ENCODE measurements at places on chromosomes 2 and 18.

DNA sequence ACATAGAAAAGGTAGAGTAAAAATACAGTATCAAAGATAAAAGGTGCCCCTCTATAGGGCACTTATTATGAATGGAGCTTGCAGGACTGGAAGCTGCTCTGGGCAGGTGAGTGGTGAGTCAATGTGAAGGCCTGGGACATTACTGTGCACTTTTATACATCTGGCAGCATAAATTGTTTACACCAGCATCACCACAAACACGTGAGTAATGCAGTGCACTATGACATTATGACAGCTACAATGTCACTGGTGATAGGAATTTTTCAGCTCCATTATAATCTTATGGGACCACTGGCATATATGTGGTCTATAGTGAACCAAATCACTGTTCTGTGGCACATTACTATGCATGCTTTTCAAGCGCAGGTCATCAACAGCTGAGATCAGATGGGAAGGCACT lies 48.1 kb downstream of the TPGS2 start:
- DNase-seq: no peak

- DNase-seq: no peak
Observed at GRCh38 chr2:101125374-101125773, 25.8 kb downstream of the TBC1D8 start.

- DNase-seq: peak; percentile 38
Observed at GRCh38 chr2:238158509-238159070, at the start of gene ERFE. TSS of gene ERFE (plus strand) at chr2:238158970. CDS start at chr2:238159008, 38 bp downstream.

DNA sequence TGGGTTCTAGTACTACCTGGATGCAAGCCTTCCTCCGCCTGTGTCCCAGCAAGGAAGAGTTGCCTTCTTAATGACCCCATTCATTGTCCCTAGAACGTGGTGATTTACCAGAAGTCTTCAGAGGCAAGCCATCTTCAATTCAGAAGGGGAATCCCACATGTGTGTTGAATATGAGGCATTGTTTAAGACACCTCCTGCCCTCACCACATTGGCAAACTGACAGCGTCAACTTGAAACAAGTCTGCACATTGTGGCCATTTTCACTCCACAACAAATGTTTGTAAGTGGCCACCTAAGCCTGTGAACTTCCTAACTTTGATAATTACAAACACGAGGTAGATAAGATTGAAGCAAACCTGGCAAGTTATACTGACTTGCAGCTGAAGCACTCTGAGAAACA lies 83.7 kb downstream of the TCF7L1 start:
- DNase-seq: no peak

DNA sequence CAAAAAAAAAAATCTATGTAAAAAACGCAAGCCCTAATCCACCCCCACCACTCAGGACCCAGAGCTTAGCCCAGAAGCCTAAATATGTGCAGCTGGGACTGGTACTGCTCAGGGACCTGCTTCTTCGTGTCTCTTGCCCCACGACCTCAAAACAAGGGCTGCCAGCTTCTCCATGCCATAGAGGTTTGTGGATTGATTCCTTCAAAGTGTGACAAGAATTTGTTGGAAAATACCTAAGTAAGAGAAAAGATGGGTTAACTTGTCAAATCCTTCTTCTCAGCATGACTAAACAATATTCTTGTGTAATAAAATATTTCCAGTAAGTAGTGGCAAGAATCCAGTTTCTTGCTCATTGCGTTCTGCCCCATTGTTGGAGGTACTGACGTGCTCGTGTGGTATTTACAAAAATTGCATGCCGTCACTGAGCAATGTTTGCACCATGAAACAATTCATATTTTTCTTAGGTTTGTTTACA lies 825 bp upstream of the SCYGR1 start:
- no peak for DNase-seq

DNA sequence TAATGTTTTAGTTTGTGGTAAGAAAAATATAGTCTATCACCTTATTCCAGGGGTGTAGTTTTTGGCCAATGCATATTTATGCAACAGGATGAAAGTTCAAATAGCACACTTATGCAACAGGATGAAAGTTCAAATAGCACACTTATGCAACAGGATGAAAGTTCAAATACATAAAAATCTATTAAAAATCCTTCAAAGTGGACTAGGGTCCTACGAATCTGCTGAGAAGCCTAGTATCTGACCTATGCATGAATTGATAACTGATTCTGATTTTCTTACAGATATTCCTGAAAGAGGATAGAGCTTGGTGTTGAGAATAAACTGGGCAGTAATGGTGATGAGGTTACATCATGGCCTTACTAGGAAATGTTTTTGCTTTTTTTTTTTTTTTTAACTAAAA lies 2.8 kb downstream of the PECR start:
- DNase-seq: no peak

- no peak for DNase-seq
Observed at GRCh38 chr2:23662941-23663920, 263.7 kb downstream of the ATAD2B start.

DNA sequence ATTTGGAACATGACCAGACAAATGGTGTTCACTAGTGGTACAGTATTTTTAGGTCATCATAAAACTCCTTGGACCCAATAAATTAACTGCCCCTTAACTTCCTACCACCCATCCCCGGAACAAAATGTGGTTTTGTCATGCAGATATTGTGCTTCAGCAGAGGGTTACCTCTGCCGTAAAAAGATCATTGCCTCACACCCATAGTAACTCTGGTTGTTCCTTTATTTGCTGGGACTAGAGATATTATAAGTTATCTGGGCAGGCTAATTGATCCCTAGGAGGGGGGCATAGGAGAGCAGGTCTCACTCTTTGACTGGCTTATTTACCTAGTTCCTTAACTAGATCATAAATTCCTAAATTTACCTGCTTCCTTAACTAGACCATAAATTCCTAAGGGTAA lies 1343.9 kb upstream of the CHAC2 start:
- no peak for DNase-seq

DNA sequence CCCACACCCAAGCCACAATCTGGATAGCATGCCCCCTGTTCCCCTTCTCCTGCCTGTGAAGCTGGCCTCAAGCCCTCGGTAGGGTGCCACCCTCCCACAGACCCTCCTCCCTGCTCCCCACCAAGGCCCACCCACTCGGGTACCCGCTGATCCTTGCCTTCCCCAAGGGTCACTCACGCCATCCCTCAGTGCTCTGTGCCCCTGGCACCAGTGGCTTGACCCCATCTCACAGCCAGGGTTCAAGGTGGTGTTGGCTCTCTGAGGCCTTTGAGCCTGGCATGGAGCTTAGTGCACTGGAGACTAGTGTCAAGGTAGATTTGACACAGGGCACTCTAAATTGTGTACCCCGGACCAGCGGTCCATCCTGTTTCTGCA lies 11.9 kb downstream of the ADRA2B start:
- DNase-seq: no peak

GRCh38 chr2:10283106-10284062 lies 19.3 kb upstream of the HPCAL1 start:
- no peak for DNase-seq

GRCh38 chr18:49009661-49010060 lies 58.9 kb upstream of the SMAD7 start:
- no peak for DNase-seq

DNA sequence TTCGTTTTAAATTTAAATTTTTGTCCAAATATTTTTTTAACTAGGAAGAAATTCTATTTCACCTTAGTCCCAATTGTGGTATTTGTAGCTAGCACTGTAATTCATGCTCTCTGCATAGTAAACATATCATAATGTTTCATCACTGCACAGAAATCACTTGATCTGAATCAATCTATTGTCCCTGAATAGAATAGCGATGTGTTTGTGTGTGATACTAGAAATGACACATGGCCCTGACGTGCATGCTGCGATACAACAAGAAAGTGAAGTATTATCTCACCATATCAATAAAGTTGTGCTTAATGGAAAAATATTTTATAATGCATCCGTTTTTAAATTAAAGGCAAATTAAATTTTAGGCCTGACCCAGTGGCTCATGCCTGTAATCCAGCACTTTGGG lies 10.0 kb downstream of the TTL start:
- DNase-seq: no peak

GRCh38 chr18:55983433-55983832 lies 395.4 kb upstream of the TCF4 start:
- no peak for DNase-seq

- no peak for DNase-seq
Observed at GRCh38 chr2:20218331-20219320, 6.3 kb downstream of the SDC1 start.

GRCh38 chr2:76478266-76479035 lies 767.7 kb upstream of the GCFC2 start:
- DNase-seq: no peak

GRCh38 chr2:54859997-54860701 lies 136.7 kb downstream of the EML6 start:
- no peak for DNase-seq

- DNase-seq: no peak
Observed at GRCh38 chr2:22692746-22693145, 692.2 kb upstream of the KLHL29 start.

DNA sequence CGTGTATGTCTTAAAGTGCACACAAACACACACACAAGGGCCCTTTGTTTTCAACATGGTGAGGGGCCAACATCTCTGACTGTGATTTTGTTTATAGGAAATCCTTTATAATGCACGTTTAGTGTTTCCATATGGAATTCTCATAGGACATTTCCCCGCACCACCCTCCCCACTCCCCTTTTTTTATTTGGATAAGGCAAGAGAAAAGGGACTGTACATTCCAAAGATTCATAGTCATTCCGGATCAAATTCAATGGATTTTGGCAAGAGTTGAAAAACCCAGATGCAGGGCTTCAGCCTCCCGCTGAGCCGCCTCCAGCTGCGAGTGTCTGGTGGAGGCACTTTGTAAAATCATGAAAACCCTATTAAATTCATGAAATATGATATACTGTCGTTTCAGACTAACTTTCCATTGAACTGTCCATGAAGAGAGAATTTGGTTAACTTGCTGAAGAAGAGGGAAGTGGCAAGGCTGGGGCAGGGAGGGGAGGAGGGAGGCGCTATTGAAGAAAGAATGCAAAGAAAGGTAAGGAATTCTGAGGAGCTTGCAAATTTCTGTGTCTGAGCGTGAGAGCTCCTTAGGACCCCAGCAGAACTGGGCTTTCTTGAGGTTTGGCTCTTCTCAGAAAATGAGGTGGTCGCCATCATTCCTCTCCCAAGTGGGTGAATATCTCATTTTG lies 25.8 kb upstream of the SLC14A2 start:
- DNase-seq: no peak

GRCh38 chr18:76494231-76495005 lies 624 bp downstream of the ZNF516 start:
- DNase-seq: no peak

GRCh38 chr2:231680992-231681852 lies 27.1 kb upstream of the PTMA start:
- no peak for DNase-seq

DNA sequence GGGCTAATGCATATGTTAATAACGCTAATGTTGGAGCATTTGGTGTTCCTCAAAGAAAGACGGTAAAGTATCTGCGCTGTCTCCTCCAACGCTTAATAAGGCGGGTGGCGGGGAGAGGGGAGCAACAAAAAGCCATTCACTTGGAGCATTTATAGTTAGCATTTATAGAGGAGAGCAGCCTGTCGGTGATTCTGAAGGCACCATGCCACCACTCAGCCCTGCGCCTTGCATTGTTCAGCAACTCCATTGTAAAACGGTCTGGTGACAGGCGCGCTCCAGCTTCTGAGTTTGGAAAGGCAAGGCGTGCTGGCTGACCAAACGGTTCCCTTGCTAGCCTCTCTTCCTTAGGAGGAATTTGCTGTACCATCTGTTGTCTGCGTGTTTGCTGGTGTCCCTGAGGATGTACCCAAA lies 83.9 kb downstream of the LYPD1 start:
- DNase-seq: no peak

GRCh38 chr2:168165397-168165796 lies 82.0 kb downstream of the STK39 start:
- DNase-seq: no peak

- no peak for DNase-seq
Observed at GRCh38 chr18:39375066-39375465, 1809.5 kb upstream of the CELF4 start.

DNA sequence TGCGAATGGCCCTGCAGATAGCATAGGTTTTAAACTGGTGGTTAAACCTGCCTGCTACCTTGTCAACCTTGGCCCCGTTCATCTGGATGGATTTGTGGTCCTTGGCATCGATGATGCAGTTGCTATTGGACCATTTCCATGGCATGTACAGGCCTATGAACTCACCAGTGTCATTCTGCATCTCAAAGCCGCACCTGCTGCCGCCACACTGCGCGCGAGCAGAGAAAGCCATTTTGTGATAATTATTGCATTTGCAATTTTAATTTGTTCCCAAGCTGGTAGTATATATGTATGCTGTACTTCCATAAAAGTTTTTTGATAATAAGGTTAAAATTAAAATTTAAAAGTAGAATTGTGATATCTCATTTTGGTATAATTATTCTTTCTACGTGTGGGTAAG lies 94.8 kb upstream of the UXS1 start:
- DNase-seq: no peak

GRCh38 chr2:220053919-220054318 lies 426.5 kb downstream of the SLC4A3 start:
- DNase-seq: no peak

DNA sequence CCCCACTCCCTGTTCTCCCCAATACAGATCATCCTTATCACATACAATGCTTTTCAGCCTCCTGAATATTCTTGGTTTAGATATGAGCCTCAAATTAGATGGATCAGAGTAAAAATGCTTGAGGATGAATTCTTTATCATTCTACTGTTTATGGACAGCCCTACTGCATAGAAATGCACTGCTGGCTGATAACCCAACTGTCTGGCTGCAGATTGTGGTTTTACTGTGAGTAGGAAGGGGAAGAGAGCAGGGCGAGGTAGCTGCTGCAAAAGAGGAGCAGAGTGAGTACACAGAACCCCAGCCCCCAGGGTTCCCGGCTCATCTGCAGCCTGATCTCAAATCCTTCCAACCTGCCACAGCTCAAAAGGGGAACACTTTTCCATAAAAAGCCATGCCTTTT lies 29.4 kb upstream of the NCOA1 start:
- DNase-seq: no peak
